ENCODE measurements at places on chromosomes 2 and 18. TPM values are rescaled to one million over a fixed set of nuclear protein-coding genes. Genes with fewer than 3 reads are reported as not detected.

HNMT gene
- total RNA-seq, result 4.6 TPM

LIPG gene
- total RNA-seq, result 19.6 TPM

- H3K27ac ChIP-seq, result no peak overlapping the region
- H3K4me1 ChIP-seq, result peaks cover under 1% of the 10 kb centered on the region
- no peak for DNase-seq
- H3K36me3 ChIP-seq, result no peaks in the 10 kb centered on the region
- H3K27me3 ChIP-seq, result peaks cover 3% of the 10 kb centered on the region
These were observed 7.9 kb downstream of the DES start for GRCh38 chr2:219426068-219426443.

GRCh38 chr18:24212939-24213338 is 74.1 kb downstream of the CABYR start:
- no peak for DNase-seq
- H3K36me3 ChIP-seq, result no peaks in the 10 kb centered on the region
- peaks cover 6% of the 10 kb centered on the region for H3K4me1 ChIP-seq
- H3K4me3 ChIP-seq, result no peak overlapping the region
- no peak overlapping the region for H3K27ac ChIP-seq

- H3K27ac ChIP-seq, result peak overlapping the region; percentile 18
- DNase-seq, result no peak
- no peaks in the 10 kb centered on the region for H3K27me3 ChIP-seq
- H3K36me3 ChIP-seq, result peaks cover 47% of the 10 kb centered on the region
These were observed 10.4 kb downstream of the TCF7L1 start for GRCh38 chr2:85143463-85144082.

GRCh38 chr18:26335156-26335555 is 108.9 kb downstream of the TAF4B start:
- H3K27me3 ChIP-seq, result no peaks in the 10 kb centered on the region
- DNase-seq, result no peak
- no peaks in the 10 kb centered on the region for H3K4me1 ChIP-seq
- H3K27ac ChIP-seq, result no peak overlapping the region

- H3K27ac ChIP-seq, result no peak overlapping the region
- H3K4me3 ChIP-seq, result no peak overlapping the region
- no peaks in the 10 kb centered on the region for H3K4me1 ChIP-seq
- no peak for DNase-seq
These were observed 358.2 kb downstream of the RBM43 start for GRCh38 chr2:150903461-150903860.
